ENCODE measurements at places on chromosomes 7 and 10.
A peak's percentile ranks its signal among the peaks of the same experiment; 100 is the strongest.

- DNase-seq = no peak
These were observed 47.5 kb downstream of the GNA12 start for GRCh38 chr7:2796358-2797352.

DNA sequence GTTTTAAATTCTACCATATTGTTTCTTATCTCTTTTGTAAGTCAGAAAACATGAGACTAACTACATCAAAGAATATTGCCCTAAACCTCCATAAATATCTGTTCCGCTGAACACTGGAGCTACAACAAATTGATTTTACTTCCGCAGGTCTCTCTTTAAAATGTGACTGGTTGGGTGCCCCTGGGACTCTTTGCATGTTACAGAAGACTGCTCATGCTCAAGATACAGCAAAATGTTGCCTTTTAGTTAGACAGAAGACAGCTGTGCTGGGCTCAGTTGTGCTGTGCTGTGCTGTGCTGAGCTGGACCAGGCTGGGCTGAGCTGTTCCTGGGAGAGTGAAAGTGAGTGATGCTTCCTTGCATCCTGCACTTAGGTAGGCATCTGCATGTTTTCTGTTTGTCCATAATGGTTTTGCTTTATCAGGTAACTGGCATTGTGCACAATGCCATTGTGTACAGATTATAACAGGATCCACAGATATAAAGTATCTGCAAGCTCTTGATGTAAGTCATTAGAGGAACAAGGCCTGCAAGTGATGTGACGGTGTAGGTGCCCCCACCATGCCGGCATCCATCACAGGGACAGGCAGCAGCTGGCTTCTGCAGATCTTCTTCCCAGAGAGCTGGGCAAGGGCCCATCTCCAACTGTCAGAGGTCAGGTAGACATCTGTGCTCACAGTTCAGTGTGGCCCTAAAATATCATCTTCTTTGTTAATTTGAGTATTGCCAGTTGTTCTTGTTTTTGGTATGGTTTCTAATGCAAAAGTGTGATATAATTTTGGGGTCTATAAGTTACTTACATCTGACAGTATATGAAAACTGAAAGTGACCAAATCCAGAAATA is 972.5 kb upstream of the CELF2 start:
- DNase-seq = no peak

GRCh38 chr10:88386821-88387773 is 196.0 kb downstream of the RNLS start:
- DNase-seq = peak; percentile 45

DNA sequence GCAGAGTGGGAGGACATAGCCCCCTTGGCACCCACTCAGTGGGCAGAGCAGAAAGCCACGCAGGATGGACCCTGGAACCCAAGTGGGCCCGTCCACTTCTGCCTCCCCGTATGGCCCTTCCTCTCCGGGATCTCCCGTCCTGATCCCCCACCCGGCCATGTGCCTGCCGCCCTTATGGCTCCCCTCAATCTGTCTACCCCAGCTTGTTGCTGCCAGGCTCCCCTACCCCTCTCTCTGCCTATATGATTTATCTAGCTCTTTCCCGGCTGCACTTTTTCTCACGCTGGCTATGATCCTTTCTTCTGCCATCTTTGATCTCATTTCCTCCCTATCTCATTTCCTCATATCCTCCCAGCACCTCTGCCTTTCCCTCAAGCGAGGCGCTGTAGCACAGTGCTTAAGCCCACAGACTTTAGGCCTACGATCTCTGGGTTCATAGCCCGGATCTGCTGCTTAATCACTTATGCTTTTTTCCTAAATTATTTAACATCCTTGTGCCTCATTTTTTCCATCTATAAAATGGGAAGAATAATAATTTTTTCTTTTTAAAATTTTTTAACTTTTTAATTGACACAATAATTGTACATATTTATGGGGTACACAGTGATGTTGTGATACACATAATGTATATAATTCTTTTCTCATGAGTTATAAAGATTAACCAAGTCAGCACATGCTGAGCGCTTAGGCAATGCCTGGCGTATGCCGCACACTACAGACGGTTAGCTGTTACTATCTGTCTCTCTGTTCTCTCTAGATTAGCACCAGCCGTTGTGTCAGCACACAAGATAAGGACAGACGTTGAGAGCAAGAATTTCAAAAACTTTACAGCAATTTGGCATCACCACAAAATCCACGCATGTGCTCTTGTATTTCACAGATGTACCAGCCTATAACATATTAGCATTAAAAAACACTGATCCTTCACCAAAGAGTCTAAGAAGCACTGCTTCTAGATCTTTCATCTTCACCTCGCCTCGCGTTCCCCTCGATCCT is 18.1 kb downstream of the KCNH2 start:
- no peak for DNase-seq

DNA sequence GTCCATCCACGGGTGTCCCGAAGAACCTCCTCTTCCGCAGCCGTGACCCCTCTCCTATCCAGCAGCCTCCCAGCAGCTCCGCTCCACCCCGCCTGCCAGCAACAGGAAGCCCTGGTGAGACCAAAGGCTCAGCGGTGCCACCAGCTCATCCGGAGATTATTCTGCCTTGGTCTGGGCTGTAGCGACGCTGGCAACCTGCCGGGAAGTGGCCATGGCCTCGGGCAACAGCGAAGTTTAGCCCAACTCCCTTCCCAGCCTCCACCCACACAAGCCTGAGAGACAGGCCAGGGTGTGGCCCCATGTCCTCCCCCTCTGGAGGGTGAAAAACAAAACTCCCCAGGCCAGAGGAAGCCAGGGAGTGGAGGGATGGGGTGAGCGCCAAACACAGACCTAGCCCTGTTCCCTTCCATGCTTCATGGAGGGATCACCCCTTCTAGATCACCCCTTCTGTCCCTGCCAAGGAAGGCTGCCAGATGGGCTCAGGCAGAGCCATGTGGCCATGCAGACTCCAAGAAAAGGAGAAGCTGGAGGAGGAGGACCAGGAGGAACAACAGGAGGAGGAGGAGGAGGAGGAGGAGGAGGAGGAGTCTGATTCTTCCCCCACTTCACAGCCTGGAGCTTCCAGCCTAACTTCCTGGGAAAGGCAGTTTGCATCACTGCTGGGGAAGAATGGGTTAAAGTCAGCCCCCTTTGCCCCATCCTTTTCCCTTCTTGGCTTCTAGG is 918 bp downstream of the CALHM2 start:
- peak; percentile 49 for DNase-seq

DNA sequence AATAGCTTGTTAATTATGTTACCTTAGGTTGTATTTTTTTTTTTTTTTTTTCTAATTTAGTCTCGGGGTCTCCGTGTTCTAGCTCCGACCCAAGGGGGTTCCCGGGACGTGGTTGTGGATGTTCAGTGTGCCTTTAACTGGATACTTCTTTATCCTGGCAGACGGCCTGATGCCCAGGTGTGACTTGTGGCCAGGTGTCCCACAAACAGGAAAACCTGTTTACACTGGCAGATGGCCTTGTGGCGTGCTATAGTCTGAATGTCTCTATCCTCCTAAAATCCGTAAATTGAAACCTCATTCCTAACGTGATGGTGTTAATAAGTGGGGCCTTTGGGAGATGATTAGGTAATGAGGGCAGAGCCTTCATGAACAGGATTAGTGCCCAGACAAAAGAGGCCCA is 546.4 kb upstream of the C7orf33 start:
- no peak for DNase-seq
